NB4 (cell line): ENCODE measurements at places on chromosomes 13 and 19.

DNA sequence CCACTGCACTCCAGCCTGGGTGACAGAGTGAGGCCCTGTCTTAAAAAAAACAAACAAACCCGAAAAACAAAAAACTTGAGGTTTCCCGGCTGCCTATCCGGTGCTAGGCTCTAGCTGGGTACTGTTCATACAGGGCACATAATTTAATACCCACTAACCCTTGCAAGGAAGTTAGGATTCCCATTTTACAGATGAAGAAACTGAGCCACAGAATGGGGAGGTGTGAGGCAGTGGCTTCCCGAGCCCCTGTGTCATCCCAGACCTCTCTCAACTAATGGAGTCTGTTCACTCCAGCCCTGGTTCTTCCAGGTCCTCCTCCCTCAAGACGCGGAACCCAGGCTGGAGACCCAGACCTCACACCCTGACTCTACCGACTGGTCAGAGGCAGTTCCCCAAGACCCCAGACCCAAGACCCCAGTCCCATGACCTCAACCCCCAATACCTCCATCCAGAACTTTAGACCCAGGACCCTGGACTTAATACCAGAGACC is 576 bp downstream of the APBA3 start:
- DNase-seq, result no peak

GRCh38 chr19:10998666-10999065 is 37.8 kb downstream of the SMARCA4 start:
- DNase-seq, result no peak

DNA sequence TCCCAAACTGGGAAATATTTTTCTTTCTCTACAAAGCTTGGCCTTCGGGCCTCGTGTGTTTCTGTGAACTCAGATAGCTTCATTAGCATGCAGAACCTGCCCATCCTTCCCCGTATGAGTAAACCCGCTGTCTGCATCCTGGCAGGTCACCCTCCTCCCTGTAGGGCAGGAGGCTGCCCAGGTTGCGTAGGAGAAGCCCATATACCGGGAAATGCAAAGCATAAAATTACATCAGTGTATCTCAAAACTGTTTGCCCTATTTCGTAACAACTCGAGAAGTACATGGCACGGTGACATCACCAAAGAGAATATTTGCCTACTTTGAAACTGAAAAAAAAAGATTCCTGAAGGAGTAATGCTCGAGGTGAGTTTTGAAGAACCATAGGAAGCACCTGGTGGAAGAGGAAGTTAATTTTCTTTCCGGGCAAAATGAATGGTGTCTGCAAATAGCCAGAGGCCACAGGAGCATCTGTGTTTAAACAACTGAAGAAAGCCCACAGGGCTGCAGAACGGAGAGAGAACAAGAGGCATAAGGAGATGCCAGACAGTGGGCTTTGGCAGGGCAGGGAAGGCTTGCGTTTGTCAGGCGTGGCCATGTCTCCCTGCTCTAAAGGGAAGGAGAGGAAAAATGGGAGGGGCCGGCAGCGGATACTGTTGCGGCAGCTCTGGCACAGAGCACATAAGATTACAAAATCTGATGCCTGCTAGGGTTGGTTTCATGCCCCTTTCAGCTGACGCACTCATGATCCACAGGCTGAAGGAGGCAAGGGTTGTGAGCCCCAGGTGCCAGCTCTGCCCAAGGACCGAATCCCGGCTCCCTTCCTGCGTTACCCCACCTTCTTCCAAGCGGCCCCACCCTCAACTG is 81.4 kb downstream of the IRS2 start:
- peak; percentile 74 for DNase-seq

DNA sequence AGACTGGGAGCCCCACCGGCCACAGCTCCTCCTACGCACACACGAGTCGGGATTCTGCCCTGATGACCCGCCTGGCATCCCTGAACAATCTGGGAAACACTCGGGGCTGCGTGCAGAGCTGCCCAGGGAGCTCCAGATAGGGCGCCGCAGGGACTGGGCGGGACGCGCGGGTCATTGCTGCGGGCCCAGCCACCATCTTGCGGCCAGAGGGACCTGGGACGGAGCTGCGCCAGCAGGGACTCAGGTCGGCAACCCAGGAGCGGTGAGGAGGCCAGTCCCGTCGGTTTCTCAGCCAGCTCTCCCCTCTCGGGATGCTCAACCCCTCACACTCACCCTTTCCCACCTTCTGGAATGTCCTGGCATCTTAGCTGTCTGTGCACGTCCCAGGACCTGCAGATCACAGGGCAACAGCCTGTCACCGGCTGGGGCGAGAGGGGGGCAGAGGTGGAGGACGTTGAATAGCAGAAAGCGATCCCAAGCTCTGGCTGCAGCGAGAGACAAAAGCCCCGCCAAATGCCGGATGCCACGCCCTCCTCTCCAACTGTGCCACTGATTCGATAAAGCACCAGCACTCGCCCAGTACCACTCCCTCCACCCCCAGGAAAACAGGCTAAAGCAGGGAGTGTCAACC is 20.4 kb upstream of the ZNF91 start:
- no peak for DNase-seq

- DNase-seq, result no peak
Measured at GRCh38 chr19:55552206-55552605, 6.9 kb upstream of the SBK3 start.

GRCh38 chr13:28843639-28844038 is 23.5 kb downstream of the MTUS2 start:
- DNase-seq, result no peak
